SJSA1 (cell line): ENCODE measurements at places on chromosomes 13 and 19. TPM values are rescaled to one million over a fixed set of nuclear protein-coding genes. Genes with fewer than 3 reads are reported as not detected.

GRCh38 chr13:43030548-43030947 lies 7.2 kb downstream of the DNAJC15 start:
- no peak overlapping the region for H3K4me3 ChIP-seq
- peaks cover 36% of the 10 kb centered on the region for H3K36me3 ChIP-seq
- no peak for DNase-seq
- no peaks in the 10 kb centered on the region for H3K4me1 ChIP-seq
- no peak overlapping the region for H3K27ac ChIP-seq

DNA sequence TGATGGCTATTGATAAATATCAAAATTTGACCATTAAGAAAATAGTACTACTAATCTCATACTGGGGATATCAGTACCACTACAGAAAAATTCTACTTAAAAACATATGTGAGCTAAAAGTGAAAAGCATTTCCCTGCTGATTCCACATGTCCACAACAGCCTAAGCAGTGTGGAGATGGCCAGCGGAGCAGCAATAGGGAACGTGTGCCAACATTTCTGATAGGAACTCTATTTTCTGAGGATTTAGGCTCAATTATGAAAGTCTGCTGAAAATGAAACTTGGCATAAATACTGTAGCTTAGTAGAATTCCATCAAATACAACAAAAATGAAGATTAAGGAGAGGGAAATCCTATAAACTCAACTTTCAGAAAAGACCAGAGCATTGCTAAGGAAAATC lies 311.6 kb downstream of the ENOX1 start:
- no peaks in the 10 kb centered on the region for H3K36me3 ChIP-seq
- no peaks in the 10 kb centered on the region for H3K4me1 ChIP-seq
- H3K27me3 ChIP-seq, result no peaks in the 10 kb centered on the region
- H3K4me3 ChIP-seq, result no peak overlapping the region
- H3K27ac ChIP-seq, result no peak overlapping the region

- H3K27ac ChIP-seq, result no peak overlapping the region
- no peaks in the 10 kb centered on the region for H3K4me1 ChIP-seq
- no peak for DNase-seq
Observed at GRCh38 chr19:16205205-16206045, 7.7 kb downstream of the AP1M1 start.

GRCh38 chr19:34512254-34512822 lies 30.8 kb downstream of the WTIP start:
- H3K27ac ChIP-seq, result no peak overlapping the region
- DNase-seq, result no peak
- no peaks in the 10 kb centered on the region for H3K4me1 ChIP-seq
- H3K27me3 ChIP-seq, result no peaks in the 10 kb centered on the region
- no peak overlapping the region for H3K4me3 ChIP-seq

- DNase-seq, result no peak
- peaks cover 6% of the 10 kb centered on the region for H3K4me1 ChIP-seq
- H3K27me3 ChIP-seq, result no peaks in the 10 kb centered on the region
- H3K36me3 ChIP-seq, result no peaks in the 10 kb centered on the region
- H3K27ac ChIP-seq, result no peak overlapping the region
Observed at GRCh38 chr13:40434516-40435397, 231.7 kb downstream of the FOXO1 start.

GRCh38 chr13:26541678-26542568 lies 15.6 kb upstream of the WASF3 start:
- H3K36me3 ChIP-seq, result no peaks in the 10 kb centered on the region
- H3K27ac ChIP-seq, result no peak overlapping the region
- H3K27me3 ChIP-seq, result no peaks in the 10 kb centered on the region
- H3K4me3 ChIP-seq, result no peak overlapping the region
- no peak for DNase-seq

GRCh38 chr13:29907670-29908069 lies 57.3 kb upstream of the UBL3 start:
- H3K4me3 ChIP-seq, result no peak overlapping the region
- DNase-seq, result no peak
- H3K27me3 ChIP-seq, result no peaks in the 10 kb centered on the region
- peaks cover 9% of the 10 kb centered on the region for H3K4me1 ChIP-seq
- no peaks in the 10 kb centered on the region for H3K36me3 ChIP-seq

GRCh38 chr19:13022111-13022858 lies 27.0 kb downstream of the NFIX start:
- peak overlapping the region; percentile 42 for H3K4me3 ChIP-seq
- peak overlapping the region; percentile 48 for H3K27ac ChIP-seq
- peaks cover 7% of the 10 kb centered on the region; the same call in 1 of the 2 replicates for H3K36me3 ChIP-seq
- DNase-seq, result no peak

DNA sequence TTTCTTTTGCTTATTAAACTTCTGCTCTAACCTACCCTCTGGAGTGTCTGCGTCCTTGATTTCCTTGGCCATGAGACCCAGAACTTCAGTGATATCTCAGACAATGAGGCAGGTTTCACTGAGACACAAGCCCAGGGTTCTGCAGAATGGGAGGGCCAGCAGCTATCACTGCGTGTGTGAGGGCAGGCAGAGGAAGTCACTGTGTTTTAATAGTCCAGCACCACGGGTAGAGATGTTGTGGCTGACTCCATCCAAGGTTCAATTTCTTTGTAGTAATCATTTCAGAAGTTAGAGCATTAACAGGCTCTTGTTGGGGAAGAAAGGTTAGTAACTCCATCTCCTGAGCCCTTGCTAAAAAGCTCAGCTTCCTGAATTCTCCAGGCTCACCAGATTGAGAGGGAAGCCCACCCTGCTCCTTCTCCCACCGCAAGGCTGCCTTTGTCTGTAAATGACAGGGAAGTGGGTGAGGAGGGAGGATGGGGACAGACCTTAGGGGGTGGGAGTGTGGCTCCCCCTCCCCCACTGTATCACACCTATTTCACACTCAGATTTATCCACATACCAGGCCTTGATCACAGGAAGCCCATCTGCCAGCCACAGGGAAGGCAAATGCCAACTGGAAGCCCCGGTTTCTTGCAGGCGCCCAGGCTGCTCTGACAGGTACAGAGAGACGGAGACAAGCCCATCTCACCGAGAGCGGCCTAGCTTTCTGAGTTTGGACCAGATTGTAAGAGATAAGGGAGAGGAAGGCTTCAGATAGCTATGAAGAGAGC lies 2.1 kb downstream of the C19orf12 start:
- no peak overlapping the region for H3K4me3 ChIP-seq
- H3K36me3 ChIP-seq, result peaks cover 10% of the 10 kb centered on the region; the same call in 1 of the 2 replicates
- no peaks in the 10 kb centered on the region for H3K27me3 ChIP-seq
- H3K4me1 ChIP-seq, result peaks cover 13% of the 10 kb centered on the region
- no peak for DNase-seq

- H3K4me1 ChIP-seq, result peaks cover 47% of the 10 kb centered on the region
- peak overlapping the region; percentile 24; the same call in 1 of the 2 replicates for H3K27ac ChIP-seq
- H3K4me3 ChIP-seq, result no peak overlapping the region
- no peaks in the 10 kb centered on the region for H3K36me3 ChIP-seq
- peak; percentile 78 for DNase-seq
Observed at GRCh38 chr13:30792285-30793000, 57.1 kb downstream of the ALOX5AP start.

- no peaks in the 10 kb centered on the region for H3K36me3 ChIP-seq
- no peaks in the 10 kb centered on the region; the same call in 1 of the 2 replicates for H3K27me3 ChIP-seq
- H3K4me1 ChIP-seq, result no peaks in the 10 kb centered on the region
- H3K27ac ChIP-seq, result no peak overlapping the region
- no peak overlapping the region for H3K4me3 ChIP-seq
Observed at GRCh38 chr19:54893406-54893805, 12.5 kb upstream of the NCR1 start.

- no peaks in the 10 kb centered on the region for H3K4me1 ChIP-seq
- no peaks in the 10 kb centered on the region for H3K27me3 ChIP-seq
- H3K27ac ChIP-seq, result no peak overlapping the region
- H3K4me3 ChIP-seq, result no peak overlapping the region
Observed at GRCh38 chr13:71587193-71587592, 279.8 kb downstream of the DACH1 start.

- H3K27ac ChIP-seq, result no peak overlapping the region
- peaks cover 8% of the 10 kb centered on the region for H3K4me1 ChIP-seq
- peaks cover 35% of the 10 kb centered on the region for H3K36me3 ChIP-seq
Observed at GRCh38 chr19:38638461-38638860, 9.0 kb upstream of the ACTN4 start.

- peaks cover 27% of the 10 kb centered on the region for H3K4me1 ChIP-seq
- DNase-seq, result no peak
- no peak overlapping the region for H3K4me3 ChIP-seq
- H3K27ac ChIP-seq, result no peak overlapping the region
Observed at GRCh38 chr19:16345457-16345856, 20.8 kb downstream of the KLF2 start.

DNA sequence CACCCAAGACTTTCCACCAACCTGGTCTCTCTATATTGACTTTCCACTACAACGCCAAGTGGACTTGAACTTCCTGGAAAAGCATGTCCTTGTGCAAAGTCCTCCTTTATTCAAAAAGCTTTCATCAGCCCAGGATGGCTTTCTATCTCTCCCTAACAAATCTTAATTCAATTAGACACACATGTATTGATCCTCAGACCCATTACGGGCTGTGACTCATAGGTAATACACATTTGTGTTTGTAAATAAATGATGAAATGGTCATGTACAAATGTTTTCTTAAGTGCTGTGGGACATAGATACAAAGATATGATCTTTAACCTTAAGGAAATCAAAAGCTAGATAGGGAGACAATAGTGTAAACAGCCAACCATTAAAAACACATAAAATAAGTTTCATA lies 1189.7 kb downstream of the EFNB2 start:
- H3K27me3 ChIP-seq, result no peaks in the 10 kb centered on the region
- H3K4me3 ChIP-seq, result no peak overlapping the region
- H3K27ac ChIP-seq, result peak overlapping the region; percentile 82
- no peaks in the 10 kb centered on the region for H3K36me3 ChIP-seq
- peaks cover 31% of the 10 kb centered on the region for H3K4me1 ChIP-seq
- DNase-seq, result no peak

DNA sequence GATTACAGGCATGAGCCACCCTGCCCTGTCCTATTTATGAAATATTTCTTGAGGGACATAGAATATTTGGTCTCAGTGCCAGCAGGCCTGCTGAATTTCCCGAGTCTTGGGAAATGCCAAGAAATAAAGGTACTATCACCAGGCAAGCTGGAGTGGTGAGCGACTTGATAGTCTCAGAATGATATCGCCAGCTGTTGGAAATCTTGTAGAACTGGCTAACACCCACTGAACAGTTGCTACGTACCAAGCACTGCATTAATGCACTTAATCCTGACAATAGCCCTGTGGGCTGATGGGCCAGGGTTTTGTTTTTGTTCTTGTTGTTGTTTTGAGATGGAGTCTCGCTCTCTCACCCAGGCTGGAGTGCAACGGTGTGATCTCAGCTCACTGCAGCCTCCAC lies 42.2 kb upstream of the MRI1 start:
- no peaks in the 10 kb centered on the region for H3K27me3 ChIP-seq
- H3K27ac ChIP-seq, result no peak overlapping the region
- DNase-seq, result no peak
- no peaks in the 10 kb centered on the region for H3K4me1 ChIP-seq
- no peak overlapping the region for H3K4me3 ChIP-seq
- no peaks in the 10 kb centered on the region for H3K36me3 ChIP-seq

DNA sequence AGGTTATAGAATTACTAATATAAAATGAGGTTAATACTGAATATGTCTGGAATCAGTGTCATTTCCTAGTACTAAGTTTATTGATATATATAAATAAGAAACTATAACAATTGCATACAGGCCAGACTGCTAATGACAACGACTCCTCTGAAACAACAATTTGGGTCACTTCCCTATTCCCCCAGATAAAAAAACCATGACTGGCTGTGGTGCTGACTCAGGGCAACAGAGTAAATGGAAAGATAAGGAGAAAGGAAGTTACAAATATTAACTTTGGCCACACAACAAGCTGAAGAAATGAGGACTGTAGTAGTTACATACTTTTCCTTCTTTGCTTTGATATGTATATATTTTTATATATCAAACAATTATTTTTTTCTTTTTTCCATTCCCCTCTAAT lies 263.7 kb upstream of the PCDH9 start:
- no peak overlapping the region for H3K27ac ChIP-seq
- H3K4me1 ChIP-seq, result no peaks in the 10 kb centered on the region
- DNase-seq, result no peak

DNA sequence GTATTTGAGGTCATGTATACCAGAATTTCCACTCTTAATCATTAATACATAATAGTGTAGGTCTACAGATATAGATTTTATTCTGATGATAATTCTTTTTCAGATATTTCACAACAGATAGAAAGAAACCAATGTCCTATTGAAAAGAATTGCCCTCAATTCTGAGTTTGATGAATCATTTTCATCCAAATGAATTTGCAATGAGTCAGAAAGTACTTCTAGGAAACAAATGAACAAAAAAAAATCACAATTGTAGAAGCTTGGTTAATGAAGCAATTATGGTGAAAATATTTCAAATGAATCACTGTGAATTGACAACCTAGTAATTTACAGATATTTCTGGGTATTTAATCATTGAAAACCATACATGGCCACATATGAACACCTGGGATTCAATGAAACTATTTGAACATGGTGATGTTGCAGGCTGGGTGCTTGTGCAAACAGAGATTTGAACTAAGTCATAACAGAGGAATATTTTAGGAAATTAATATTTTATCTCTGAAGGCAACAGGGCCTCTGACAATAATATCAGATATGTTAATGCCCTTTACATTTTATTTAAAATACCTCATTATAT lies 360.9 kb downstream of the SLITRK5 start:
- H3K4me1 ChIP-seq, result no peaks in the 10 kb centered on the region
- no peak overlapping the region for H3K4me3 ChIP-seq
- H3K27me3 ChIP-seq, result no peaks in the 10 kb centered on the region

GRCh38 chr13:109196948-109197347 lies 567.5 kb downstream of the MYO16 start:
- no peaks in the 10 kb centered on the region for H3K36me3 ChIP-seq
- no peaks in the 10 kb centered on the region for H3K27me3 ChIP-seq
- H3K4me1 ChIP-seq, result peaks cover 31% of the 10 kb centered on the region
- no peak overlapping the region for H3K4me3 ChIP-seq
- H3K27ac ChIP-seq, result no peak overlapping the region

DNA sequence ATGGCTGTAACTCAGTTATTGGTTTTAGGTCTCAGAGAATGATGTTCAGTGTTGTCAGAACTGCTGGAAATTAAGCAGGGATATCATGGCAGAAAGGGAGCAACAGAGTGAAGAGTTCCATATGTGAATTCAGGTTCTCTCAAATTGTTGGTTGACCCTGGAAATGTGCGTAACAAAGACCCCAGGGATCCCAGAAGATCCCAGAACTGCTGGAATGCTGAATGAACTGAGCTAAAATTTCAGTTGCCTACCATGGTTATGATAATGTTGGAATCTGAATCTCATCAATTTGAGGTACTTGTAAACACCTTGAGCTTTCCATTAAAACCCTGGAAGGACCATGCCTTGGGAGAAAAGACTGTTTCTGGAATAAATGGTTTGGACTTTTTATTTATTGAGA lies 230.8 kb downstream of the GGACT start:
- no peaks in the 10 kb centered on the region for H3K27me3 ChIP-seq
- H3K4me1 ChIP-seq, result peaks cover 14% of the 10 kb centered on the region
- no peaks in the 10 kb centered on the region for H3K36me3 ChIP-seq
- no peak overlapping the region for H3K4me3 ChIP-seq

The CNMD gene
- total RNA-seq, result not detected in 2 replicates

The FUT3 gene
- not detected in 2 replicates for total RNA-seq

The SMIM24 gene
- not detected in 2 replicates for total RNA-seq

The MYCBP2 gene
- total RNA-seq, result 53.2 and 68.7 TPM in 2 replicates

The CYP2A6 gene
- total RNA-seq, result not detected in 2 replicates

The FAM216B gene
- 1.4 TPM in 1 of 2 replicates, not detected in the other for total RNA-seq

The ZNF837 gene
- 2.5 and 7.0 TPM in 2 replicates for total RNA-seq

The ZNF439 gene
- total RNA-seq, result 0.06 and 1.5 TPM in 2 replicates

The TMC4 gene
- total RNA-seq, result 0.11 TPM in 1 of 2 replicates, not detected in the other

The OR7A5 gene
- not detected in 2 replicates for total RNA-seq

The KLK6 gene
- total RNA-seq, result not detected in 2 replicates

The C19orf67 gene
- not detected in 2 replicates for total RNA-seq

The LGALS7 gene
- total RNA-seq, result not detected in 2 replicates

The PSG11 gene
- total RNA-seq, result not detected in 2 replicates

The GPR108 gene
- 30.1 and 38.2 TPM in 2 replicates for total RNA-seq

The DPP9 gene
- 60.6 and 65.3 TPM in 2 replicates for total RNA-seq

The ODAD3 gene
- 0.24 TPM in 1 of 2 replicates, not detected in the other for total RNA-seq
